ENCODE measurements at places on chromosomes 4 and X.
A peak's percentile ranks its signal among the peaks of the same experiment; 100 is the strongest.

DNA sequence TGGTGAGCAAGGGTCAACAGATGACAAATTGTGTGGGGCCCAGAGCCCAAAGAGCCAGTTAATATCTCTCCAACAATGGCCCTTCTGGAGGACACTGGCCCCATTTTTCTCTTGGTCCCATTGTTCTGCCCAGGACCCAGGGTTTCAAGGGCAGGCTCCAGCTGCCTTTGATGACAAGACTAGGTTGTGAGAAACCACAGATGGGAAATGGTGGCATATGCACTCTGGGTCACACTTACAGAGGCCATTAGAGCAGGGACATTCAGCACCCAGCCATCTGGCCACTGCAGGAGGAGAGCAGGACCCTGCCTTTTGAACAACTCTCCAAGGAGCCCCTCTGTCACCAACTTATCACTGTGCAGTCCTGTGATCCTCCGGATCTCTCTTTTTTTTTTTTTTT, 49.7 kb upstream of the KIAA1210 start:
- DNase-seq = no peak

DNA sequence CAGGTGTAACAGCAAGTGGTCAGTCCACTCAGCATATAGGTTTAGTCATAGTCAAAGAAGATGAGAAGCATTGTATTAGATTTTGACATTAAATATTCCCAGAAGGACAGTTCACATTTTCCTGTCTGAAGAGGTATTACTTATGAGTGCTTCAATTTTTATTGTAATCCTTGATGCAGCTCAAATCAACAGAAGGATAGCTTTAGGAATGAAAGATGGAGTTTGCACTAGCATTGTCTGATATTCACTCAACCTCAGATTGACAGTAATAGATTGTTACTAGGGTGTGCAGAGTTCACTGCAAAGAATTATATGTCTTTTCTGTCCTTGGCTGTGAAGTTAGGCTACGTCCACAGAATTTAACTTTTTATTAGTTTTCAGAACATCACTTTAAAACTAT, 764.3 kb upstream of the AADAT start:
- no peak for DNase-seq

DNA sequence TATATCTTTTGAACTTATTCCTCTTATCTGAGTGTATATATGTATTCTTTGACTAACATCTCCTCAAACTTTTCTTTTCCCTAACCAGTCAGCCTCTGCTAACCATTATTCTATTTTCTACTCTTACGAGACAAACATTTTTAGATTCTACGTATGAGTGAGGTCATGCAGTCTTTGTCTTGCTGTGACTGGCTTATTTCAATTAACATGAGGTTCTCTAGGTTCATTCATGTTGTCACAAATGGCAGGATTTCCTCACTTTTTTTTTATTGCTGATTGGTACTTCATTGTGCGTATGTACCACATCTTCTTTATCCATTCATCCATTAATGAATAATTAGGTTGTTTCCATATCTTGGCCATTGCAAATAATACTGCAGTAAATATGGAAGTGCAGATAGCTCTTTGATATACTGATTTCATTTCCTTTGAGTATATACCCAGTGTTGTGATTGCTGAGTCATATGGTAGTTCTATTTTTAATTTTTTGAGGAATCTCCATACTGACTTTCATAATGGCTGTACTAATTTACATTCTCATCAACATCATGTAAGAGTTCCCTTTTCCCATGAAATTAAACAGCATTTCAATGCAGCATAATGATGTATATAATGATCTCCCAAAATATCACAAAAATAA, 80.1 kb downstream of the HS3ST1 start:
- DNase-seq = no peak

GRCh38 chrX:68832101-68832416, 3.2 kb downstream of the EFNB1 start:
- peak; percentile 34 for DNase-seq

GRCh38 chr4:122836941-122837340, 10.3 kb downstream of the FGF2 start:
- DNase-seq = no peak

- peak; percentile 5 for DNase-seq
Measured at GRCh38 chrX:7889680-7890079, 37.5 kb downstream of the PNPLA4 start.

DNA sequence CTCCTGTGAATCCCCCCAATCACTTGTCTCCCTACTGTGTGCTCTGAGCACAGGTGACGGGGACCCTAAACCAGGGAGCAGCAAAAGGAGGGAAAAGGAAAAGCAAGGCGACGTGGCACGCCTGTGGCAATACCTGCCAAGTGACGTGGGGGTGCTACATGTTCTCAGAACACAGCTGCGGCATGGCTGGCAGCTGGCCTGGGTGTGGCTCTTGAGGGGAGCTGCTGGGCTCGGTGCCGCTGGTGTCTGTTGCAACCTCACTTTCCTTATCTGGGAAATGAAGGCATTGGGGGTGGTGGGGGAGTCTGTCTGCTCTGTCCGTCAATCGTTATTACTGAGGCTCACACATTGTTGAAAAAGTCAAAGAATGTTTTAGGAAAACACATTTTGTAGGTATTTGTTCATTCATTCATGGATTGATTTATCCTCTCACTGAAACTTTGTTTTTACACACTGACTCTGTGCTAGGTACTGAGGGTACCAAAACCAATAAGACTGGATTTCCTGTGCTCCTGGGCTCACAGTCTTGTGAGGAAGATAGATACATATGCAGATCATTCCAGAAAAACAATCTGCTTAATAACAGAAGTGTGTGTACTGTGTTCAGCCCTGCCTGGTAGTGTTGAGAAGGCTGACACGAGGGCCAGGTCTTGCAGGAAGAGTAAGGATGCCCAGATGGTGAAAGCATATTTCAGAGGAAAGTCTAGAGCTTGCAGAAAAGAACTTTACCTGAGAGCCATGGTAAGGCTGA, 217.6 kb downstream of the PTTG2 start:
- no peak for DNase-seq

DNA sequence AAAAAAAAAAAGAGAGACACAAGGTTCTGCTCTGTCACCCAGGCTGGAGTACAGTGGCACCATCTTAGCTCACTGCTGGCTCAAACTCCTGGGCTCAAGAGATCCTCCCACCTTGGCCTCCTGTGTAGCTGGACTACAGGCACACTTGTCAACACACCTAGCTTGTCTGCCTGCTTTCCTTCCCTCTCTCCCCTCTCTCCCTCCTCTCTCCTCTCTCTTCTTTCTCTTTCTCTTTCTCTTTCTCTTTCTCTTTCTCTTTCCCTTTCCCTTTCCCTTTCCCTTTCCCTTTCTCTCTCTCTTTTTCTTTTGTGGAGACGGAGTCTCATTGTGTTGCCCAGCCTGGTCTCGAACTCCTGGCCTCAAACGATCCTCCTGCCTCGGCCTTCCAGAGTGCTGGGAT, 132.1 kb downstream of the DIPK2B start:
- no peak for DNase-seq

- DNase-seq = no peak
Measured at GRCh38 chr4:185122681-185123345, 20.3 kb upstream of the SLC25A4 start.

DNA sequence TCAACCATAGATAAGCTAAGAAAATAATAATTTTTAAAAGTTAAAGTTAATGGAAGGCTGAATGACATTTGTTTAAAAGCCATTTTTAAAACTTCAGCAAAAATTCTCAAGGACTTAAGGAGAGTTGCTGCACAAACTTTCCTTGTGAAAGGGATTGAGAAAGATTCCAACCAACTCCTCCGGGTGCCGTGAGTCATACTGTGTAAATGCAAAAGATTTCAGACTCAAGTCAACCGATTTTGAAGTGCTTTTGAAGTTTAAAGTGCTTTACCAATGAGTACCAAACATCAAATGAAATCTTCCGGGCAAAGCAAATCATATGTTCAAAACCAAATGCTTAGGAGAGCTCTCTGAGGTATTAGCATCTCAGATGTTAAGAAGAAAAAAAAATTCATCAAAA, 31.4 kb downstream of the VCX2 start:
- DNase-seq = peak; percentile 35

DNA sequence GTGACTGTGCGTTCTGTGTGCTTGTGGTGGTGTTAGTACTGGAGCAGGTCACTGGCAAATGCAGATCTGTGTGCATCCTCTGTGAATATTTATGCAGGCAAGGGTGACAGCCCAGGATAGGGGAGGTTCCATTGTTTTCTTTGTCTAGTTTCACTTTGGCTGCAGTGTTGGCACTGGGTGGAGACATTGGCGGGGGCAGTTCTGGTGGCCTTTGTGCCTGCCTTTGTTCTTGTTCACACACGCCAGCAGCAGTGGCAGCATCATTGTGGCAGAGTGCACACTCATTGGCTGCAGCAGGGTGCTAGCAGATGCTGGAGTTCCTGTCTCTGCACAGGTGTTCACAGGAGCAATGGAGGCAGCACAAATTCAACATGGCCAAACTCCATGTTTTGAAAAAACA, 495.3 kb downstream of the UBE2NL start:
- no peak for DNase-seq

DNA sequence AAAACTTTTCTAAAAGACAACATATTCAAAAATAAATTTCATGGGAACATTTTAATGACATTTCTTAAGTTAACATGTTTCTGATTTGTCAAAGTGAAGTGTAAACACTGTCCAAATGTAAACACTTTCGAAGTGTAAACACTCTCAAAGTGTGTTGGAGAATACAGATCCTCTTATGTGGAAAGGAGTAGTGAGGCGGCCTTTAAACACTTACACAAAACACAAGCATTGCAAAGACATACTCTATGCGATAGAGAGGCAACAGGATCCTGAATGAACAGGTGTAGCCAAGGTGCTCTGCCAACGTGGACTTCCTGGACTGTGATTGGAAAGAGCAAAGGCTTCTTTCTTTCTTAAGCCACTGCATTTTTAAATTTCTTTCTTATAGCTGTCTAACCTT, 62.7 kb upstream of the PGM2 start:
- no peak for DNase-seq

GRCh38 chr4:184870718-184871117, 45.0 kb upstream of the ACSL1 start:
- no peak for DNase-seq

- no peak for DNase-seq
Measured at GRCh38 chrX:74132280-74132679, 171.7 kb upstream of the ZCCHC13 start.

GRCh38 chr4:106473515-106473914, 104.9 kb upstream of the GIMD1 start:
- DNase-seq = no peak

GRCh38 chr4:182147391-182147790, 95.8 kb upstream of the TENM3 start:
- DNase-seq = no peak

DNA sequence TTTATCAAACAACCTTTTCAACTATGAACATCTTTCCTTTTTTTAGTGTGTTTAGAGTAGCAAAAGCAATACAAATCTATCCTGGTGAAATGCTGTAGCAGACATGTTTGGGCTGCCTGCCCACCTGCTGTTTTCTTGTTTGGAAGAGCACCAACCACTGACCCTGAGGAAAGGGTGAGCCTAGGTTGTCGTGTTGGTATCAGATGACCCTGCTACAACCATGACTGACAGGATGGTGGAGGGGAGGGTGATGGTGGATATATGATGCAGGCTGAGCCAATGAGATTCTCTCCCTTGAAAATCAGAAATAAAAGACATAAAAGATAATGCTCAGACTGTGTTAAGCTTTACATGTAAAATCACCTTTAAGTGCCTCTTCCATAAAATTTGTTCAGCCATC, 201.2 kb downstream of the NPNT start:
- no peak for DNase-seq

- DNase-seq = no peak
Measured at GRCh38 chrX:67613996-67614395, 70.2 kb downstream of the AR start.

GRCh38 chr4:115274545-115274944, 161.1 kb upstream of the NDST4 start:
- DNase-seq = no peak

DNA sequence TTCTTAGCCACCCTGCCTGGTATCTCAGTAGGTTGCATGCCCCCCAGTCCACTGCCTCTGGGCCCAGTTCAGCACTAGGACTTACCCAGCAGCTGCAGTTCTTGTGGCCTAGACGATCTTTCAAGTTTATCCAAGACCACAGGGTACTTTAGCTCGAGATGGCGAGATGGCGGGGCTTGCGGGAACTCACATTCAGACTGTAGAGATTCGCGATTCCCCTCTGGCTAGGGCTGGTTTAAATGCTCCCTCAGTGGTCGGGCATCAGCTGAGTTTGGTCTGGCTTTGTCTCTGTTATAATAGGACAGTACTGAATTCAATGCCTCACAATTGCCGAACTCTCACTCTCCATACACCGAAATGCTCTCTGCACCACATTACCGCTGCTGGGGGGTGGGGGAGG, 18.4 kb upstream of the RFC1 start:
- DNase-seq = no peak

GRCh38 chr4:6641164-6641970, 882 bp downstream of the MRFAP1 start:
- no peak for DNase-seq

DNA sequence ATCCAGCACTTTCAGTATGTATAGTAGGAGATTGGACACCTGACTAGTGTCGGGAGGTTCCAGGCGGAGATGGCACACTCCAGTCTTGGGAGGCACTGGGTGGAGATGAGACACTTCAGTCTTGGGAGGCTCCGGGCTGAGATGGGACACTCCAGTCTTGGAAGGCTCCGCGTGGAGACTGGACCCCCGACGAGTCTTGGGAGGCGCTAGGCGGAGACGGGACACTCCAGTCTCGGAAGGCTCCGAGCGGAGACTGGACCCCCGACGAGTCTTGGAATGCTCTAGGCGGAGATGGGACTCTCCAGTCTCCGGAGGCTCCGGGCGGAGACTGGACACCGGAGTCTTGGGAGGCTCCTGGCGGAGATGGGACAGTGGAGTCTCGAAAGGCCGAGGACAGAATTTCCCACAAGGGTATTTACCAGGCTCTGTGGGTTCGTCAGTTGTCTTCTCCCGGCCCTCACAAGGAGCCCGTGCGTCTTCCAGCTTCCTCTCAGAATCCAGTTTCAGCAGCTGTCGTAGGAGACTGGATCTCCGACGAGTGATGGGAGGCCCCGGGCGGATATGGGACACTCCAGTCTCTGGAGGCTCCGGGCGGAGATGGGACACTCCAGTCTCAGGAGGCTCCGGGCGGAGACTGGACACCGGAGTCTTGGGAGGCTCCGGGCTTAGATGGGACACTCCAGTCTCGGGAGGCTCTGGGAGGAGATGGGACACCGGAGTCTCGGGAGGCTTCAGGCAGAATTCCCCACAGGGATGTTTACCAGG, 952 bp downstream of the FAM47A start:
- no peak for DNase-seq

DNA sequence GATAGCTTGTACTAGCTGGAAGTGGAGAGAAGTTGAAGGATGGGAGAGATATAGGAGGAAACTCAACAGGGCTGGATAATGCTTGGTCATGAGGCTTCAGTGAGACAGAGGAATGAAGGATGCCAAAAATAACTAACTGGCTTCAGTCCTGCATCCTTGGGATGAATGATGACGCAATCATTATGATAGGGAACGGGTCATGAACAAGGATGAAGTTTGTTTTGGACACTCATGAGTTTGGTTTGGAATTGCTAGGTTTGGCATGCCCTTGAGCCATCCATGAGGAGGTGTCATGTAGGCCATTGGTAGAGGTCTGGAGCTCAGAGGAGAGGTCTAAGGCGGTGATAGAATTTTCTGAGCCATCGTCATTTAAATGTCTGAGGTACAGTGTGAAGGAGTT, 160.0 kb upstream of the NHS start:
- DNase-seq = no peak

Data from non-pigmented ciliary epithelial cell (primary cell).